HFFc6 (cell line): ENCODE measurements at places on chromosomes 2 and 18.

GRCh38 chr2:174333372-174334277, 1.1 kb upstream of the SP9 start:
- no peak for DNase-seq

GRCh38 chr2:64998658-64999061, 9.5 kb downstream of the SLC1A4 start:
- no peak for DNase-seq

DNA sequence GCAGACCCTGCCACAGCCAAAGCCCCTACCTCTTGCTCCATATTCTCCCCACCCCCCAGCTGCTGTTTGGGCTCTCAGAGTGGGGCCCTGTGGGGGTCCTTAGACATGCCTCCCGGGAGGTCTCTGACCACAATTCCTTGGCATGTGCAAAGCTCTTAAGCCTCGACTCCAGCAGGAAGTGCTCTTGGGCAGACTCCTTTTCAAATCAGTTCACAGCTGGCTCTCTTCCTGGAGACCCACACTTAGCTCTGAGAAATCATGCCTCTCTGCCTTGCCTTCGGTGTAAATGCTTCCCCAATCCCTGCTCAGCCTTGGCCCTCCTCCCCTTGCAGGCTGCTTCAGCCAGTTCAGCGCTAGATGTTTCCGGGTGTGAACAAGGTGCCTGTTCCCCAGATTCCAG, 46.9 kb downstream of the NGEF start:
- no peak for DNase-seq

DNA sequence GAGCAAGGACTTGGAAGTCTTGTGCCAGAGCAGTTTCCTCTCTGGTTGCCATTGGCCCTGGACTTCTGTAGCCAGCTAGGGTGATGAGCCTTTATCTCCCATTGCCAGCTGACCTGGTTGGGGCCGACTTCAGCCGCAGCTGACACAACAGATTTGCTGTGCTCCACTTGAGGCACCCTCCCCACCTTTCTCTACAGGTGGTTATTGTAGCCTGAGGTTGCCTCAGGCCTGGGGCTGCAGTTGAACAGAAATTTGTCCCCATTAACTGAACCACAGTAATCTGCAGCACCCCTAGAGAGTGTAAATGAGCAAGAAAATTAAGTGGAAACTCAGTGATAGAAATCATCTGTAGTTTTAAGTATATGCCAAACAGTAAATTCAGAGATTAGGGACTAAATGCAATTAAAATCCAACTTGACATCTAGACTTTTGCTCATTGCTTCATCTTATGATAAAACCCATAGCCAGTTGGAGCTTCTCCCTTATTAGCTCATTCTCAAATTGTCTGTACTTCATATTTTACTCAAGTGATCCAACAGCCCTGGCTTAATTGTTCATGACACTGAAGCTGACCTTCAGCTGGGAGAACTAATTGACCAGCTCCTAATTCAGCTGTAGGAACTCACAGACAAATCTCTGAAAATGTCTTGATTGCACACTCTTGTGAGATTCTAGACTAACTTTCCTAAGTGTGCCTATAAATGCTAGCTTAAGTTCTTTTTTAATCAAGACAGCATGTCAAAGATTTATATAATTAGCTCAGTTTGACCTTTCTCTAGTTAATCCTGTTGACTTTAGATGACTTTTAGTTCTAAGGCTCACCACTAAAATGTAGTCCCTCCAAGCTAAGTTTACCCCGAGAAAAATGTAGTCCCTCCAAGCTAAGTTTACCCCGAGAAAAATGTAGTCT, 48.9 kb downstream of the COPS8 start:
- DNase-seq: no peak

GRCh38 chr2:118762290-118762689, 85.2 kb downstream of the EN1 start:
- DNase-seq: no peak

- no peak for DNase-seq
These were observed 36.3 kb upstream of the CTDP1 start for GRCh38 chr18:79643054-79643984.

GRCh38 chr2:118301248-118301647, 213.0 kb downstream of the INSIG2 start:
- no peak for DNase-seq

GRCh38 chr2:75647771-75648170, 1.2 kb downstream of the MRPL19 start:
- no peak for DNase-seq

DNA sequence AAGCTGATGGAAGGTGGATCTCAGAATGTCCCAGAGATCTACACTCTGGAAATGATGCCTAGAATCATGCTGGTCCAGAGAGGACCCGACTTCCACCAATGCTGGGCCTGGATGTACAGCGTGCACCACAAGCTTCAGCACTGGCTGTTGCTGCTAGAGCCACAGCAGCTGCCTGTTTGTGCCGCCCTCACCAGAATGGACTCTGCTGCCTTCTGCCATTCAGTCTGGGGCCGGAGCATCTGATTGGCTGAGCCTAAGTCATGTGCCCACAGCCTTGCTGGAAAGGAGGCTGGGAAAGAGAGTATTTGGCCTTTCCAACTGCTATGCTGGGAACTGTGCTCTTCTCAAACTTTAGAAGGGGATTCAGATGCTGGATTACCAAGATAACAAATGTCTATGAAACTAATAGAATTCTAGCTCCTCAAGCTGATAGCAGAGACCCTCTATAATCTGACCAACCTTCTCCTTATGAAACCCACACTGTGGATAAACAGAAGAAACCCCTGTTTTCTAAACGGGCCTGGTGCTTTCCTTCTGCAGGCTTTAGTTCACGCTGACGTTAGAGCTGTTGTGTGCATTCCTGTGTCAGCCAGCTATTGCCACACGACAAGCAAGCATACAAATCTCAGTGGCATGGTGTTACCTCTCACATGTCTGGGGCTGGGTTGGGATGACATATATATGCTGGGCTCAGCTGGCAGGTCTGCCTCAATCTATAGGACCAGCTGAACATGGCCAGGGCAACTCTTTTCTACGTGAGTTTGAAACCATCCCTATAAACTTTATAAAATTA, 4.1 kb upstream of the LOXHD1 start:
- DNase-seq: peak; percentile 33

GRCh38 chr2:205731583-205731981, 49.3 kb downstream of the NRP2 start:
- DNase-seq: peak; percentile 78

- peak; percentile 43 for DNase-seq
These were observed 28.4 kb upstream of the GTF2A1L start for GRCh38 chr2:48589170-48589767.

- DNase-seq: no peak
These were observed 84.4 kb downstream of the PIK3C3 start for GRCh38 chr18:42039396-42039795.

- DNase-seq: peak; percentile 91
These were observed 647 bp downstream of the CCDC121 start for GRCh38 chr2:27627963-27628766.

- peak; percentile 45 for DNase-seq
These were observed 36.6 kb upstream of the IKZF2 start for GRCh38 chr2:213187833-213188532.

DNA sequence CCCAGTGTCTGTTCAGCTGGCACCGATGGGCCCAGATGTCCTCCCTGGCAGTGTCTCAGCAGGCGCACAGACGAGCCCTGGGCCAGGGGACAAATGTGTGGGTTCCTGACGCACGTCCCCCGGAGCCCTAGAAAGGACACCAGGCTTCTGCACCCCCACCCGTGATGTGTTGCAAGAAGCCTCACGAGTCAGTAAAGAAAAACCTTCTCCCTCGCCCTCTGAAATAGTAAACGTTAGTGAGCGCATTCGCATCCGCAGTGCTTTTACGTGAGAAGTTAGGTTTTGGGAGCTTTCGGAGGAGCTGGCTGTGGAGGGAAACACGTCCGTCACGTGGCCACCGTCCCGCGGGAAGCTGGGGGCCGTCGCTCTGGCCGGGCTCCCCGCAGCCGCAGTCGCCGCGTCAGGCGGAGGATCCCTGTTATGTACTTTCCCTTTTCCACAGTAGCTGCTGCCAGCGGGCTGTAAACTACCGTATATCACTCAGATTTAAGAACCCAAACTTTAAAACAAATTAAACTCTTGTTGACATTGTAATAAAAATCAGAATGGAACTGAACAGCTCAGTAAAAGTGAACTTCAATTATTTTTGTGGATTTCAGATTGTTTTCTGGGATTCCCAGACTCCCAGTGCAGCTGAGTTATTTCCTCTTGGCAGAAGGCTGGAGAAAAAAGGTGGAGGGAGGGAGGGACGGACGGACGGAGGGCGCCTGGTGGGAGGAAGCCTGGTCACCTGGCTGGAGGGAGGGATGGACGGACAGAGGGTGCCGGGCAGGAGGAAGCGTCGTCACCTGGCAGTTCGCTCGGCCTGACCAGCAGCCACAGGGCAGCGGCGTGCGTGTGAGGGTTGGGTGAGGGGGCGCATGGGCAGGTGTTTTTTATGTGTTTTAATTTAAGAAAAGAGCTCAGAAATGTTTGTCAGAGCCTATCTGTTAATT, 112.1 kb downstream of the NFATC1 start:
- DNase-seq: peak; percentile 24
